ENCODE measurements at places on chromosomes 4 and X.

DNA sequence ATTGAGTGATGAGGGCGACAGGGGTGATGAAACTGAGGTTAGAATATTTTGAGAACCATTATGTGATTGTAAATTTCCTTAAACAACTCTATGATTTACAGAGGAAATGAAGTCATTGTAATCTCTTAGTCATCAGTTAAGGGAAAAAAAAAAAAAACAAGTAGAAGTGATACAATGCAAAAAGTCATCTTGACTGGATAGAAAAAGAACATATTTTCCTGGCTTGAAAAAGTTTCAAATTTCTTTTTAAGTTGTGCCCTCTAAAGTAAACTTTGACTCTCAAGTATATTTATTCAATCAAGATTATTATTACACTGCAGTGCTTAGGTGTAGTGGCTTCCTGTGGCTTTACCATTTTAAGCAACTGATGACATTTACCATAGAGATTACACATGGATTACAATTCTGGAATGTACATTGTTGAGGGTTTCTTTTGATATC is 40.6 kb downstream of the GABRB1 start:
- DNase-seq = no peak

DNA sequence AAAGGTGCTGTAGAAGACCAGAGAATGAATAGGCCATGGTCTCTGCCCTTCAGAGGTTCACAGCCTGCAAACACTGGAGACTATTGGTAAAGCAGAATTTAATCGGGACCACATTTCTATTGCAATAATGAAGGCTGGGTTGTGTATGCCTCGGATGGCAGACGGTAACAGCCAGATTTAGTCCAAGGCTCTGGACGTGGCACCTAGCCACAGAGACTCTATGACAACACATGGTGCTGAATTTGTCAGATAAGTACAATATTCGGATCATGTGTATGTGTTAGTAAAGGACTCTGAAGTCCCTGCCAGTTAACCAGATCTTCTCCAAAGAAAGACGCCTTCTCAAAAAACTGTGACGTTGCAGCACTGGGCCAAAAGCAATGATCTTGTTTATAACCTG is 129.0 kb downstream of the DCTD start:
- DNase-seq = no peak

DNA sequence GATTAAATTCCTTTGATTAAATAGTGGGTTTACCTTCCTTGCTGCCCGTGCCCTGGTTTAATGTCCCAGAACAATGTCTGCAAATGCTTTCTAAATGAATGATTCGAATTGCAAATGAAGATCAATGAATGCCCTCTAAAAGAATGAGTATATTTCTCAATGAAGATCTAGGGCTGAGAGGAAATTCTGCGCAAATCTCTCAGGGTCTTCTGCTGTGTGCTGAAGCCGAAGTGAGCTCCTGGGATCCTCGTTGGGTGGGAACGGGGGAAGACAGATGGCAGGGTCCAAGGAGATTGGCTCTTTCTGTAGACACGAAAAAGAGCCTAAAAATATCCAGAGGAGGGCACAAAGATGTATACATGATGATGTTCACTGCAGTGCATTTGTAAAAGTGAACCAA is 224.8 kb downstream of the STIM2 start:
- no peak for DNase-seq

GRCh38 chr4:93896516-93896915 is 68.0 kb downstream of the ATOH1 start:
- DNase-seq = no peak

DNA sequence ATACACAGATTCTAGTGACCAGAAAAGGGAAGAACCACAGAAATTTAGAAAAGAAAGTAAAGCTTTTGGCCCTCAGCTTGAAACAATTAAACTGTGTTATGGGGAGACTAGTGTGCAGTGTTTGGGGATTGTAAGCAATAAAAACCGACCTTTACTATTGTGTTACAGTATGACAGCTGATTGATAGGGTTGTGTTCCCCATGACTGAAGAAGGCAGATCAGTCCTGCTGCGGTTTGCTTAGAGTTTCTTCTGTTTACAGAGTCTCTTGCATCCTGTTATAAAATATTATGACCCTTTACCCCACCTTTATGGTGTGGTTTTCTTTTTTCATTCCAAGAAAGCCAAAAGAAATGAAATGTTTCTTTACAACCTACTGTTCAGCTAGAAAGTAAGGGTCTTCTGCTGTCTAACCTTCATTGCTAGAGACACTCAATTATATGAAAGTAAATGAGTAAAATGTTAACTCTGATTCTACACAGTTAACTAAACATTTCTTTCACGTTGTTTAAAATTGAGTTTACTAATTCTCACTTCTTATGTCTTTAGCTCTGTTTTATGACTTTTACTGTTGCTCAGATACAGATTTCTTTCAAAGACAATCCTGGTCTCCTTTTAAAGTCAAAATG is 18.1 kb downstream of the CHIC1 start:
- no peak for DNase-seq

- DNase-seq = no peak
Measured at GRCh38 chr4:7964459-7964858, 24.8 kb upstream of the AFAP1 start.

GRCh38 chrX:128057421-128057820 is 5.2 kb upstream of the ACTRT1 start:
- no peak for DNase-seq

DNA sequence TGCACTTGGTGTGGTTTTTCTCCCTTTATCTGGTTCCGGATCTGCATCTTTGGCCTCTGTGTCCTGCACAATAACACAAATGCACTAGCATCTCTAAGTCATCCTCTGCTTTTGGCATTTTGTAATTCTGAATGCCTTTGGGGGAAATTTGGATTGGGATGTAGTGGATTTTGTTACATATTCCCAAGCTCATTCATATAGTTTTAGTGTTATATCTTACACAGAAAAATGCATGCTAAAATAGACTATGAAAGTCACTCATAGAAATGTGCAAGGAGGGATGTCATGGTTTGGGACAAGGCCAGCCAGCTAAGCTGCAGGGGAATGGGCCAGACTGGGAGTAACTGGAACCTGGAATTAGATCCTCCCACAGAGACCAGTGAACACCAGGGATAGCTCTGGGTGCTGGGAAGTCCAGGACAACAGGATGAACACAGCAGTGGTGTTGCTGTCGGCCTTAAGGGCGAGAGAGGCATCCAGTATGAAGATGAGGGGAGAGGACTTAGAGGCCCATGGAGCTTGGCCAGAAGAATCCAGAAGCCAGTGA is 20.1 kb downstream of the ENPP6 start:
- no peak for DNase-seq

DNA sequence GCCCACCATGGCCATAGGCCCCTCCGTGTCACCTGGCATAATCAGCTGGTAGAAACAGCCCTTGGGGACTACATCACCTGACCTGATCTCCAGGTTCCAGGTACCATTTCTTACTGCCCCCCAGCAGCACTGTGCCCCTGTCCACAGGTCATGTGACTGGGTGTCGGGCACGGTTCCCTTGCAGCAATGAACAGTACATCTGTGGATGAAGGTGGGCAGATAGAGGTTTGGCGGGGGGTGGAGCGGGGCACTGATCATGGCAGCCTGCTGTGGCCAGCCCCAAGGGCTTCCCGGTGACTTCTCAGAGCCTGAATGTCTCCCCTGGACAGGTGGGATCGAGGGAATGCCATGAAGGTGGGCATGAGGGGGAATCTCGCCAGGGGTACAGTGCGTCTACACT is 37.8 kb downstream of the TRMT44 start:
- no peak for DNase-seq

DNA sequence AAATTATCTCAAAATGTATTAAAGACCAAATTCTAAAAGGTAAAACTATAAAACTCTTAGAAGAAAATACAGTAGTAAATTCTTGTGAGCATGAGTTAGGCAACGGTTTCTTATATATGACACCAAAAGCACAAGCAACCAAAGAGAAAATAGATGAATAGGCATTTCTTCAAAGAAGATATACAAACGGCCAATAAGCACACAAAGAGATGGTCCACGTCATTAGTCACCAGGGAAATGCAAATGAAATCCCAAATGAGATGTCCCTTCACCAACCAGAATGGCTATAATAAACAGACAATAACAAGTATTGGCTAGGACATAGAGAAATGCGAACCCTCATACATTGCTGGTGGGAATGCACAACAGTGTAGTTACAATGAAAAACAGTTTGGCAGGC is 44.6 kb downstream of the RAB33A start:
- DNase-seq = no peak

GRCh38 chr4:40986375-40986774 is 228.0 kb downstream of the APBB2 start:
- no peak for DNase-seq

GRCh38 chrX:85666471-85666870 is 287.0 kb upstream of the POF1B start:
- no peak for DNase-seq

- no peak for DNase-seq
Measured at GRCh38 chr4:106530821-106531220, 162.2 kb upstream of the GIMD1 start.

DNA sequence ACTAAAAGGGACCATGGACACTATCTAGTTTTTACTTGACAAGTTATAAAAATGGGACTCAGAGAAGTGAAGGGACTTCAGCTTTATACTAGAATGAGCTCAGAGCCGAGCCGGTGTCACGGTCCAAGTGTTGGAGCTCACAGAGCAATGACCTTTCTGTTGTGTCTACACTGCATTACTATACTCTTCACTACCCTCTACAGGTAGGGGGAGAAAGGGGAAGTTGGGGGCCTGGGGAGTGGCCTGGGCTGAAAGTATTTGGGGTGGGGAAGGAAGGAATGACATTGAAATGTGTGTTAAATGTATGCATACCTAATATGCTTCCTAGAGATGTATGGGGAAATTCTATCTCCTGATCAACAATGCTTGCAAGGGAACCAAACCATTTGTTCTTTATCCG is 48.8 kb upstream of the HHIP start:
- DNase-seq = no peak

GRCh38 chr4:186666750-186667149 is 56.9 kb downstream of the FAT1 start:
- no peak for DNase-seq

DNA sequence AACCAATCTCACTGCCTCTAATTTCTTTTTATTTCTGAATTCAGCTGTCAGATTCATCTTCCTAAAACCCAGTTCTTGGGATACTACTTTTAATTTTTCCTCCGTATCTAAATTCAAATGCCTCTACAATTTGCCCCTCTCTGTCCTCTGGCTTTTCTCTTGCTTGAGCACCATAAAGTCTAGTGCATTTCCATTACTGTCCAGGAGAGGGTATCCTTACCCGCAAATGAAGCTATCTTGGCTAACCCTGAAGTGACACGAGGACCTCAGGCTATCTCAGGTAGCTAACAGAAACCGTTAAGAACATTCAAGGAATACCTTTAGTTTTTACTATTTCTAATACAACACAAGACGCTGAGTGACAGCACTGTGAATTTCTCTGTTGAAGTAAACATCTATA is 49.4 kb upstream of the PRR32 start:
- DNase-seq = peak; percentile 1

- no peak for DNase-seq
Measured at GRCh38 chr4:184267206-184267608, 49.5 kb upstream of the ENPP6 start.

DNA sequence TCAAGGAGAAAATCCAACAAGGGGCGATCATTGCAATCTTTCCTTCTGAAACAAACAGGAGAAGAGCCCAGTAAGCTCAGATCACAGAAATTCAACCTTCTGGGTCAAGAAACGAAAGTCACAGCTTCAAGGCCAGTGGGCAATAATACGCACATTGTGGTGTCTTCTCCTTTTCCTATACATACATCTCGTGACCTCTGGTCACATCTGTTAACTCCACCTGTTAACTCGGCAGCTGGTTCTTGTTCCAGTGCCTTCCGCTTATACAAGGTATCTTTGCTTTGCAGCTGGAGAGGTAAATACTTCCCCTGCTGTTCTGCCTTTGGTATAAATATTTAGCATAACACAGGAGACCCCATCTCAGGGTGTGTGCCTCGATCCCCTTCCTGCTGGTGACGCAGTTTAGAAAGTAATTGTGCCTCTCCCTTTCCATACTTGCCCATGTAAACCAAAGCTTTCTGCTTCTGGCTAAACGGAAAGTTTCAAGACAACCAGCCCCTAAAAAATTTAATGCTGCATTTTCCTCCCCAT is 45.0 kb downstream of the CCDC149 start:
- DNase-seq = no peak

- no peak for DNase-seq
Measured at GRCh38 chr4:169342906-169343564, 72.3 kb upstream of the SH3RF1 start.

Measured in NCI-H1436 (cell line).